CD4-positive, alpha-beta T cell (primary cell): ENCODE measurements at places on chromosomes 5 and 9. TPM values are rescaled to one million over a fixed set of nuclear protein-coding genes. Genes with fewer than 3 reads are reported as not detected.

DNA sequence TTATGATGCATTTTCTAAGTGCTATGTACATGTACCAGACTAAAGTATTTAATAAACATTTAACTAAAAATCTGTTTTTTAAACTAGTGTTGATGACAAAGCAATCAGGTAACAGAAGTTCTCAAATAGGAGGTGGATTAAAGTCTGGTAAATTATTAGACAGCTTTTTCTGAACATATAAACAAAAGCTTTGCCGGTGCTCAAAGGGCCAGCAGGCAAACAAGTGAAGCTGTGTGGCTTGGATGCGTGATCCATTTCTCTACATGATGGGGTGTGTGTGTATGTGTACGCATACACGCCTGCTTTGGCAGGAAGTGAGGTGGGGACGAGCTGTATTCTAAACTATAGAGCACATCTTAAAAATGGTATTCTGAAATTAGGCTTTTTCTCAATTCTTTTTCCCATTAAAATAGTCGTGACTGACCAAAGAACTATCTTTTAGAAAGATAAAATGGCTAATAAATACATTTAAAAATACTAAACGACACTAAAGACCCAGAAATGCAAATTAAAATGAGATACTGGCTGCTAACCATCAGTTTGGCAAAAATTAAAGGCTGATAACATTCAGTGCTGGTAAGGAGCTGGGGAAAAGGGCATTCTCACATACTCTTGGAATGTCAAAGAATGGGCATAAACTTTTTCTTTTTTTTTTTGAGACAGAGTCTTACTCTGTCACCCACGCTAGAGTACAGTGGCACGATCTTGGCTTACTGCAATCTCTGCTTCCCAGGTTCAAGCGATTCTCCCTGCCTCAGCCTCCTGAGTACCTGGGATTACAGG, 174.0 kb downstream of the MAPKAP1 start:
- no peak for DNase-seq

DNA sequence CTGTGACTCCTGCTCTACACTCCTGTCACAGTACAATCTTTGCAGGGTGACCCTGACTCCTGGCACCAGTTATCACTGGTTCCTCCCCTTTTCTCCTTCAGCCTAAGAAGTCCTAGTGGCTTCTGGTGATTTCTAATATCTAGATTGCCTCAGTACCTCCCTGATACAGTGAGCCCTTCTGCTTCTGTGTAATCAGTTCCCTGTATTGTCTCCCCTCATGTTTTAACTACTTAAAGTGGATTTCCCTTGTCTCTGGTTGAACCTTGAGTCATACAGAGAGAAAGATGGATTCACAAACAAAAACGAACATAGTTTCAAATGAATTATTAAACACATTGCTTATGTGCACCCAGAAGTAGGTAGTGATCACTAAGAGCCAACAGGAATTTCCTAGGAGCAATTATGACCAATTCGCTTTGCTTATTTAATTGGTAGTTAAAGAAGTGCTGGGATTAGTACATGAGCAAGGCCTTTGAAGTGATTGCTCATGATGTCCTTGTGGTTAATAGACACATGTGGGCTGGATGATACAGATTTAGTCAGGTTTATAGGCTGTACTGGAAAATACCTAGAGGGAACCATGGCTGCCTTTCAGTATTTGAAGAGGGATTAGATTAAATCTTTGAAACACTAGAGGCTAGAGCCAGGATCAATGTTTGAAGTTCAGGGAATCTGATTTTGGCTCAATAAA, 145.8 kb upstream of the MEF2C start:
- DNase-seq, result no peak

GRCh38 chr5:154403776-154404387, 41.9 kb upstream of the SAP30L start:
- DNase-seq, result no peak

DNA sequence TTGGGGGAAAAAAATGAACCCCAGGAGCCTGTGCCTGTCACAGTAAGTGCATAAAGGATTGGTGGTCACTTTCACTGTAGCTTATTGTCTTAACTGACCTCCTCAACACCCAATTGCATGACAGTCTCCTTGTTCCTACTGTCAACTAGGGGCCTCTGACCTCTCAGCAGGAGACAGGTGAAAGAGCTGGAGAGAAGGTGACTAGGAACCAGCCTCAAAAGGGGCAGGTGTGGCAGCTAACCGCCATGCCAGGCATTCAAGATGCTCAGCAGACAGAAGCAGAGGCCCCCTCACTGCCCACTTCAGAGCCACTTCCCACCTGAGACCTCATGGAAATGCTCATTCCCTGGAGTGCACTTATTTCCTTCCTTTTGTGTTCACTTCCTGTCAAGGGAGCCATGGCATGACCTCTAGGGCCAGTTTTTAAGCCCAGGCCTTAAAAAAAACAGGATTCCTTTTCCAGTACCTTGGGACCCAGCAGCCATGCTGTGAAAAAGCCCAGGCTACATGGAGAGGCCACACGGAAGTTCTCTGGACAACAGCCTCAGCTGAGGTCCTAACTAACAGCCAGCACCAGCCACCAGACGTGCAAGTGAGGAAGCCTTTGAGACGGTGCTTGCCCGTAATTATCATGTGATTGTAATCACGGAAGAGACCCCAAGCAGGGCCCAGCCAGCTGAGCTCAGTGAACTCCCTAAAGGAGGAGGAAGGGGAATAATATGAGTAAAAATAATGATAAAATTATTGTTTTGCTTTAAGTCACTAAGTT, 74.9 kb downstream of the NSUN2 start:
- DNase-seq, result no peak

DNA sequence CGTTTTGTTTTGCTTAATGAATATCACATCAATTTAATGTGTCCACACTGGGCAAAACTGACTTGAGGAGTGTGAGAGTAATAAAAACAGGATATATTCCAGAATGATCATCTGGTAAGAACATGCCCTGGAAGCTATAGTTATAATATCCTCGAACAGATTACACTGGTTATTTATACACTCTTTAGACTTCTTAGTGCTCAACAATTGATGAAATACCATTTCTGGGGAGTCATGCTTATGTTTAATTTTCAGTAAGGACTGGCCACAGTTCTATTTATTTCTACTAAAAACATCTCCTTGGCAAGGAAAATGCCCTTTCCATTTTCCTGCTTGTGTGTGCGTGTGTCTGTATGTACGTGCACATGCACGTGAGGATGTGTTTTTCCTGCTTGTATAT, 205.0 kb downstream of the TRIO start:
- DNase-seq, result no peak

DNA sequence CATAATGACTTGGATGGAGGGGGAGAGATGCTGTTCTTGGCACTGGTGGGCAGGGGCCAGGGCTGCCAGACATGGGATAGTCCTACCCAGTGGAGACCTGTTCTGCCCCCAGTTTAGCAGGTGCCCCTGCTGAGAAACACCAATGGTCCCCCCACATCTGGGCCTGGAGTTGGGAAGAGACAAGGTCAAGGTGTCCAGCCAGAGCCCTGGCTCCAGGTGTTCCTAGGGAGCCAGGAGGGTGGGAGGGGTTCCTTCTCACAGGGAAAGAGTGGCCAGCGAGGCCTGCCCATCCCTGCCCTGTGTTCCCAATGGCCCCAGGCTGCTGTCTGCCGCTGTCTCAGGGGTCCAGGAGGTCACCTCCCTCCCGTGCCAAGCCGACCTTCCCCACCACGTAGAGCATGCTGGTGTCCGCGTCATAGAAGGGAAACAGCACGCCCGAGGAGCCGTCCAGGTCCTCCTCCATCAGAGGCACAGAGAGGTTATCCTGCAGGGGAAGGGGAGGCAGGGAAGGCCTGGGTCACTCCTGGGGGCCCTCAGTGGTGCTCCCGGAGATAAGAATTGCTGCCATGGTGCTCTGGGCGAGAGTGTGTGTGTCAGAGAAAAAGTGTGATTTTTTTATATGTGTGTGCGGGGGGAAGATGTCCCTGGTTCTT, 11.7 kb upstream of the TRIM14 start:
- DNase-seq, result no peak

DNA sequence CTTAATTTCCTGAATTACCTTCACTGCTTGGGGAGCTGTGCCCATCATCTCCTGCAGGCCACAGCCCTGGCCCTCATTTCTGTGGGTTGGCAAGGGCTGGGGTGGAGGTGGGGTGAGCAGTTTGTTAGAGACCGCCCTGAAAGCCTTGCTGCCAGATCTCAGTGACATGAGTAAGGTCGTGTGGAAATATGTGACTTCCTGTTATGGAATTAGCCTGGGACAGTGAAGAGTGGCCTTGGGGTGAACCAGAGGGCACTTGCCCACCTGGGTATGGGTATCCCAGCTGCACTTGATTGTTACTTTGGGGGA, 2.5 kb upstream of the HNRNPAB start:
- peak; percentile 15 for DNase-seq

DNA sequence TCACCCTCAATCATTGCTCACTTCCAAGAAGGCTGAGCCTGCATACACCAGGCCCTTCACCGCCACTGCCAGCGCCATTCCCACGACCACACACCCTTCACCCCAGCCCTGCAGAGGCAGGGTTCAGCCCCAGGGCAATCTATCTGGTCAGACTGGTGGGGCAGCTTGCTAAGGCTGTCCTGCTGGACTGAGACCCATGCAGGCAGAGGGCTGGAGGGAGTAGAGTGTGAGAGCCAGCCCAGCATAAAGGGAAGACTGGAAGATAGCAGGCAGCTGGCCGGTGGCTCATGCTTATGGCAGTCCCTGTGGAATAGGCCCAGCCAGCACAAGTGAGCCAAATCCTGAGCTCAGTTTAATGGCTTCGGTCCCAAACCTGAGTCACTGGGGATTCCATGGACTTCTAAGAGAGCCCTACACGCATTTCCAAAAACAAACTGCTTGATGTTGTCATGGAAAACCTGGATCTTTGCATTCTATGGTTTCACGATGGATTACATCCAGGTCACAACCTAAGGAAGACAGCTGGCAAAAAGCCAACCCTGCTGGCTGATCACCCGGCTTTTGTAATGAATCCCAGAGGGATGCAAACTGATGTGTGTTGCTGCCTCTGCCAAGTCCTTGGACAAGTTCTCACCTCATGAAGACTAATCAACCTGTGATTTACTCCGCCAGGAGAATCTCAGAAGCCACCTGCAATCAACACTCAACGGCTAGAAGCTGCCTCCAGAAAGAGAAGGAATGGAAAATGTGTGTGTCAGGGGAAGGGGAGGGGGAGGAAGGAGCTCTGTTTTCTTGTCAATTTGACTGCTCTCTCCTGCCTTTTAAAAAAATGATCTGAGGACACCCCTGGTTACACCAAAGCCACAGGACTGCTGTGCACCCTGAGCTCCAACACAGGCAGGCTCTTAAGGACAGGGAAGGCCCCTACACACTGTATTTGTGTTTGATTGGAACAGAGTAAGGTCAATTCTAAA, 143.6 kb downstream of the LHFPL2 start:
- DNase-seq, result no peak

- no peak for DNase-seq
Measured at GRCh38 chr5:95809414-95809960, 13.0 kb downstream of the GLRX start.

- DNase-seq, result no peak
Measured at GRCh38 chr5:154648706-154649105, 106.5 kb upstream of the LARP1 start.

DNA sequence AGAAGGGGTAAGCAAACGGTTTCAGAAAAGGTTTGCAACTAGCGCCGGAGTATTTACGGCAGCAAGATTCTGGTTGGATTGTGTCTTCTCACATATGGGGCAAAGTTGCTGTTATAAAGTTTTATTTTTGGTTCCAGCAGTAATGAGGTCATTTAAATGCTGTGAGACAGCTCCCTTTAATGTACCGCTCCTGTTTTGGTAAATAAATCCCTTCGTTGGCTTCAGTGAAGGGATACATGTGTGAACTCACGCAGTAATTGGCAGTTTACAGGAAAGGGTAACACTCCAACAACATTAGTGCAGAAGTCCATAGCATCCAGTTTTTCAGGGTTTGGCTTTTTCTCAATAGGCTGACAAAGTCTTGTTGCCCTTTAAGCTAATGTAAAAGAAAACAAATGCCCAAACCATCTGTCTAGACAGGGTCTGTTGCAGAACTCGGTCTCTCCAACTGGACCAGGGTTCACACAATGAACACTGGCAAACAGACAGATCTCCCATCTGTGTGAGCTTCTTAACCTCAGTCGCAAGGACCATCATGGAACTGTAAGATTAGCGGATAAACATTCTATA, 184.0 kb downstream of the GOLPH3 start:
- no peak for DNase-seq

DNA sequence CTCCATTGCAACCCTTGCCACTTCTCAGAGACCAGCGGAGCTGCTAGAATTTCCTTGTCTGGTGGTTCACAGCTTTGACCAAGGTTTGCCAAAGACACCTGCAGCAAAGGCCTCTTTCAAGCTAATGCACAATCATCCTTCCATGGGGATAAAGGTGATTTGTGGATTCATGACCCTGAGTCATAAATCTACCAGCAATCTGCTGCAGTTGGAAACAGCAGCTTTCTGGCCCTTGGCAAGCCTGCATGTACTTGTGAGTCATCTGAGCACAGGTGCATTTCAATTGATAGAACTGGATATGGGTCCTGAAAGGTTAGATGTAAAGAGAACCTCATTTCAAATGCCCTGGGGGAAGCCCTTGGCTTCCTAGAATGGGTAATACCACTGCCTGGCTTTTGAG, 21.6 kb upstream of the TCF7 start:
- no peak for DNase-seq

GRCh38 chr5:122849771-122850170, 4.4 kb downstream of the SNX24 start:
- no peak for DNase-seq

DNA sequence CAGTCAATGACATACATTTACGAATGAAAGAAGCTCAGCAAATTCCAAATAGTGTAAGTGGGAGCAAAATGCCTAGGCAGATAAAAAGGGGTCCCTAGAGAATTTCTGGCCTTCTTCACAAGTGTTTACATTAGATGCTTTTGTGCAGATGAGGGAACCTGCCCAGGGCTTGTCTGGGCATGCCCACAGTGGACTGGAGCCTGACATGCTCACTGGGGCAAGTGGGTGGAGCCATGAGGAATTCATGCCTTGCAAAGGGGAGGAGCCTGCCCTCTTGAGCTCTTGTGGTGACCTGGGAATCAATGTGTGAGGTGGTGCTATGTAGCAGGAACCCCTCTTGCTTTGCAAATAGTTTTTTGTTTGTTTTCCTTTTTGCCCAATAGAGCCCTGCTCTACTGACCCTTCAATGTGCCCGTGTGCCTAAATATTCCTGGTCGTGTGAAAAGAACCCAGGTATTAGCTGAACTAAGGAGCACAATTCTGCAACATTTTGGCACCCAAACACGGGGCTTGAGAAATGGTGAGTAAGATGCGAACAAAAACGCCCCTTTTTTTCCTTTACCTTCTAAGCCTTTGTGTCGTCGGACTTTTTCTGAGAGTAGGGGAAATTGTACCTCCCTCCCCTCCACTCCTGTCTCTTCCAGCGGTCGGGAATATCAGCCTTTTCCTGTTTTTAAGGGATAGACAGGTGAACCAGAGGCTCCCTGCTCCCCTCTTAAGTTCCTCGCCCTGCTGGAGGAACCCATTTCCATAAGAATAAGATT, 433.8 kb upstream of the CDH9 start:
- DNase-seq, result no peak

DNA sequence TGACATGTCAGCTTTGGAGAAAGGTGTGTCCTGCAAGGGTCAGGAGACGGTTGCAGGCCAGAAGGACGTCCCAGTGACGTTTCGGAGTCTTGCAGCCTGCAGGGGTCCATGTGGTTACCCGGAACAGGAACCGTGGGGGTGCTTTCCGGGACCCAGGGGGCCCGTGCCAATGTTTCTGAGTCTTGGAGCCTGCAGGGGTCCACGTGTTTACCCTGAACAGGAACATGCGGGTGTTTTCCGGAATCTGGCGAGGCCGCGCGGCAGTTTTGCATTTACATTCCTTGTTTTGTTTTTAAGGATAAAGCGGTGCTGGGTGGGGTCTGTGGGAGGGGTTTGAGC, 30.6 kb downstream of the NKD2 start:
- no peak for DNase-seq

- DNase-seq, result no peak
Measured at GRCh38 chr5:26121338-26121737, 917.0 kb downstream of the CDH9 start.

Gene PRUNE2
- not detected for total RNA-seq

Gene NRARP
- total RNA-seq, result 1.4 TPM

Gene SLC25A2
- not detected for total RNA-seq
